ENCODE measurements at places on chromosomes 5 and 9.

- no peak for DNase-seq
These were observed 11.2 kb downstream of the ENC1 start for GRCh38 chr5:74629326-74629725.

DNA sequence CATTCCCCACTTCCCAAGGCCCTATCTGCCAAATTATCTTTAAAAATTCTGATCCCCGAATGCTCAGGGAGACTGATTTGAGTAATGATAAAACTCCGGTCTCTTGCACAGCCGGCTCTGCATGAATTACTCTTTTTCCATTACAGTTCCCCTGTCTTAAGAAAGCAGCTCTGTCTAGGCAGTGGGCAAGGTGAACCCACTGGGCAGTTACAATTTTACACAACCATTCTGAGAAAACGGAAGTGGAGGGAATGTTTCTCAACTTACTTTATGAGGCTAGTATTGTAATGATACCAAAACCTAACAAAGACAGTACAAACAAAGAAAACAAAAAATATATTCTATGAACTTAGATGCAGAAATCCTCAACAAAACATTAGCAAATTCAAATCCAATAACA, 100.0 kb downstream of the MCTP1 start:
- DNase-seq, result no peak

DNA sequence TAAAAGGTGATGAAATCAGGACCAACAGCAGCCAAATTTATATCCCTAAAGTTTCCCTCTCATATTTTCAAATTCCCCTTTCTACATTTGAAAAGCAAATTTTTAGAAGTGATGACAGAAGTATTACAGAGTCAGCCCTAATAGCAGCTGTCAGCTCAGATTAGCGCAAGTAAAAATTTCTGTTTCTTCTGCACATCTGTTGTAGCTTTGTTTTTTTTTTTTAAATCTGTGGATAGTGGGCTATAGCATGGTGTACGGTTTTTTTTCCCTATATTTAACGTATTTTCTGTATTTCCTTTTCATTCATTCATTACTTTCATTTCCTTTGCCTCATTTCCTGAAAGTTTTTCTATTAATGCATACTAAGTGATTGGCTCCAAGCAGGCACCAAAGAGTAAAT, 99.1 kb downstream of the MACIR start:
- DNase-seq, result no peak

DNA sequence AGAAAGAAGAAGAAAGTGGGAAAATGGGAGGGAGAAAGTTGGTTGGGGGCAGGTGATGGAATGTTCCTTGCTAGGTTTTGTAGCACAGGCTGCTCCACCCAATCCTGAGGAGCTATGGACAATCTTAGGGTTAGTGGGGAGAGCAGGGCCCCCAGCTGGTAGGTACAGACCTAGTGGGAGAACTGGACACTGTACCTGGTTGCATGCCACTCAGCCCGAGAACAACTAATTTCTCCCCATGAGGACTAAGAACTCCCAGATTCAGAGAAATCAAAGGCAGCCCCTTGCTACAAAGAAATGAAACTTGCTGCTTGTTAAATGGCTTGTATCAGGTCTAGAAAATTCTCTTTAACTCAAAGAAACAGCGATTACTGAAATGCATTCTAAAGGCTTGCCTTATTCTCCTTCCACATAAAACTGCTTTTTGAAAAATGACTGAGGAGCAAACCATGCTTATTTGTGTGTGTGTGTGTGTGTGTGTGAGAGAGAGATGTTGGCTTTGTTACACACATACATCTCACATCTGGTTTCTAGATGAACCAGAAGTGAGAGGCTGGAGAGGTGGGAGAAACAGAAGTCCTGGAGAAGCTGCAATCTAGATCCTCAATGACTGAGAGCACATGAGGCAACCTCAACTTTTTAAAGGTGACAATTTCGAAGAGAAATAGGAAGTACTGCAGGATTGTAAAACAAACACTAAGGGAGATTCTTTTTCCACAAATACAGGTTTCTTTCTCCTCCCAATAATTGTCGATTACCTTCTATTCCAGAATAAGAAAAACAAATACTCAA, 28.9 kb downstream of the FYB1 start:
- DNase-seq, result no peak

- DNase-seq, result no peak
These were observed 3.5 kb downstream of the CNOT8 start for GRCh38 chr5:154861946-154862345.

DNA sequence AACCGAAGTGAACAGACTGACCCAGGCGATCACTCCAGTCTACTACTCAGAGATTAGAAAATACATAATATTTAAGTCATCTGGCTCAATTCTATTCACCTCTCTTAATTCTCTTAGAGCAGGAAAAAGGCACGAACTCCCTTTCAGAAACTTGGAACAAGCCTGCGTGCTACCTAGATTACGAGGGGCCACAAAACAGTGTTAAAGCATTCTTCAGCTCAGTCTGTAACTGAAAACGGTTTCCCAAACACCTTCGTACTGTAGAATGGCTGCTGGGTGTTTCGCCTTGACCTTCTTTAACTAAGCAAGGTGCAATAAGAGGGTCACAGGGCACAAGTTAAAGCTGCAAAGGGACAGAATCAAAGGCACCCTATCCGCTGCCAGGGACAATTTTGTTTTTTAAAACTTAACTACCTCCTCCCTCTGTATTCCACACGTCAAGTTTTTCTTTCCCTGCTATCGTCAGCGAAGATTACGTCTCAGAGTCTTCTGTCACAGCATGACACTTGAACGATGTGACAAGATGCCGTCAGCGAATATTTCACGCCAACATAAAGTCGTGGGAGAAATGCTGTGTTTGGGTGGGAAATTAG, 687 bp downstream of the LYSMD3 start:
- no peak for DNase-seq

- DNase-seq, result no peak
These were observed 218.1 kb downstream of the AUH start for GRCh38 chr9:91143642-91144041.

DNA sequence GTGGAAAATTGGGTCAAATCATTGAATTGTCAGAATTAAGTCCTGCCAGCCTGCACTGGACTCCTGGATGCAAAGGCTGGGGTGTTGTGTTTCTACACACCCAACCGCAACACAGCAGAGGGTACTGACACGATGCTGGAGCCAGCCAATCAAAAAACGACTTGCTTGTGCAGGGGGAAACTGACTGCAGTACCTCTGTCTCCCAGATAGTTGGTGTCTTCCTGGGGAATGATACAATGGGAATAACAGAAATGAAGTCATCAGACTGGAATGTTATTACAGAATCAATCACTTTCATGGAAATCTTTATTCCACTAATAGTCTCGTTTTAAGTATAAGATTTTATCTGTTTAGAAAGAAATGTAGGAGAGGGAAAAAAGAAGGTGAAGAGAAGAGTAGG, 330.3 kb downstream of the MLLT3 start:
- DNase-seq, result no peak

- no peak for DNase-seq
These were observed 4.5 kb upstream of the CDX1 start for GRCh38 chr5:150162142-150162513.

- no peak for DNase-seq
These were observed 2.5 kb downstream of the AGPAT2 start for GRCh38 chr9:136684799-136685198.

DNA sequence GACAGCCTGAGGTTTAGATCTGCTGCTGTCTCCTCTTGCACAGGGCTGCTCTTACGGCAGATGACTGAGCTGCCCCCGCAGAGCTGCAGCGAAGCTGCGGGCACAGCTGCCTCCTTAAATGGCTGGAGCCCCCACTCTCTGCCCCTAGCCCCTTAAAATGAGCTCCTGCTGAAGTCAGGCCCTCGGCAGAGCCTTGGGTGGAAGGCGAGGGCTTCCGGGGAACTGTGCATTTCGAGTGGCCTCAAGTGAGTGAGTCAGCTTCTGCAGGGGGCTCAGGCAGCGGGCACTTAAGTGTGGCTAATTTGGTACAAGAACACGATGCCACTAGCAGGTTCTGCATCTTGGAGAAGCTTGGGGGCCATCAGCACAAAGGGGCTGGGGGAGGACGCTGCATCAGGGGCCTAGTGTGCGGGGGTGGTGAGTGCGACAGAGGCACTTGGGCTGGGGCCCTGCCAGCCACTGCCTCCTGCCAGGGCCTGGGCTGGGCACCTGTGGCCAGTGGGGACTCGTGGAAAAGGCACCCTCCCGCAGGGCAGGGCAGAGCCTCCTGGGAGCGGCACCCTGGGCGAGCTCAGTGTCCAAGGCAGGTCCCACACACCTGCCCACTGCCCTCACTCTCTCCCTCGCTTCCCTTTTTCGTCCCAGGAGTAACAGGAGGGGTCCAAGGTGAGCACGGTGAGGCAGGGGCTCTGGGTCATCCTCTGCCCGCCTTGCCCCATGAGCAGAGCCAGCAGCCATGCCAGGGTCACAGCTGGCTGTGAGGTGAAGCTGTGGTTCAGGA, 28.8 kb upstream of the RNU6ATAC start:
- no peak for DNase-seq

- no peak for DNase-seq
These were observed 33.1 kb upstream of the ORM1 start for GRCh38 chr9:114289571-114290481.

- DNase-seq, result no peak
These were observed 88.3 kb downstream of the RMI1 start for GRCh38 chr9:84068872-84069271.
